ENCODE measurements at places on chromosomes 1 and 21.

GRCh38 chr21:15688809-15689208 is 41.0 kb upstream of the USP25 start:
- DNase-seq, result no peak

GRCh38 chr1:89896105-89896942 is 75.5 kb downstream of the LRRC8D start:
- no peak for DNase-seq

GRCh38 chr1:157490467-157491165 is 61.7 kb downstream of the FCRL5 start:
- DNase-seq, result peak; percentile 40

DNA sequence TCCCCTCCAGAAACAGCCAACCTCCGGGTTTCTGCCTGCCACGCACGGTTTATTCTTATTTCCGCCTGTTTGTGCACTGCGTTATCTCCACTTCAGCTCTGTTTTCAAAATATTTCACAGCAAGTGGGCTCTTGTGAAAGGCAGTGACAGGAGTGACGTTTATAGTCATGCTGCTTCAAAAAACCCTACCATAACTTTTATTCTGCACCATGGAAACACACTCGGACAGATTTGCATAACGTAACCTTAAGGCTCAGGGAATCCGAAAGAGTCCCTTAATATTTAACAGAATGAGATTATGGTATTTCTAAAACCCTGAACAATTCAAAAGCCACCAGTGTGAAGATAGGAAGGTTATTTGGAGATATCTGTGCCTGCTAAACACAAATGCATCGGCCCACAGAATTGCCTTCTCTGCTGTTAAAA is 782 bp upstream of the SDE2 start:
- peak; percentile 54 for DNase-seq

DNA sequence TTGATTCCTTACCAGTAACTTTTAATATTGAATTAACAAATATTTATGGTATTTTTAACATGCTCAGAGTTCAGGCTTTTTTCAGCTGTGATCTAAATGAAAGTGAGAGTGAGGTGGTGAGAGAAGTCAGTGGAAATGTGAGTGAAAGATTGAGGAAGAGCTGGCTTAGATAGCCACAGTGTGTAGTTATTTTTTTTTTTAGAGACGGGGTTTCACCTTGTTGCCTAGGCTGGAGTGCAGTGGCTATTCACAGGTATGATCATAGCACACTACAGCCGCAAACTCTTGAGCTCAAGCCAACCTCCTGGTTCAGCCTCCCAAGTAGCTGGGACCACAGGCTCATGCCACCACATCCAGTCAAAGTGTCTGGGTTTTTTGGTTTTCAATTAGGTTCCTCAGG is 10.9 kb downstream of the RNF11 start:
- DNase-seq, result no peak

GRCh38 chr1:226708967-226709396 is 30.1 kb downstream of the ITPKB start:
- no peak for DNase-seq

DNA sequence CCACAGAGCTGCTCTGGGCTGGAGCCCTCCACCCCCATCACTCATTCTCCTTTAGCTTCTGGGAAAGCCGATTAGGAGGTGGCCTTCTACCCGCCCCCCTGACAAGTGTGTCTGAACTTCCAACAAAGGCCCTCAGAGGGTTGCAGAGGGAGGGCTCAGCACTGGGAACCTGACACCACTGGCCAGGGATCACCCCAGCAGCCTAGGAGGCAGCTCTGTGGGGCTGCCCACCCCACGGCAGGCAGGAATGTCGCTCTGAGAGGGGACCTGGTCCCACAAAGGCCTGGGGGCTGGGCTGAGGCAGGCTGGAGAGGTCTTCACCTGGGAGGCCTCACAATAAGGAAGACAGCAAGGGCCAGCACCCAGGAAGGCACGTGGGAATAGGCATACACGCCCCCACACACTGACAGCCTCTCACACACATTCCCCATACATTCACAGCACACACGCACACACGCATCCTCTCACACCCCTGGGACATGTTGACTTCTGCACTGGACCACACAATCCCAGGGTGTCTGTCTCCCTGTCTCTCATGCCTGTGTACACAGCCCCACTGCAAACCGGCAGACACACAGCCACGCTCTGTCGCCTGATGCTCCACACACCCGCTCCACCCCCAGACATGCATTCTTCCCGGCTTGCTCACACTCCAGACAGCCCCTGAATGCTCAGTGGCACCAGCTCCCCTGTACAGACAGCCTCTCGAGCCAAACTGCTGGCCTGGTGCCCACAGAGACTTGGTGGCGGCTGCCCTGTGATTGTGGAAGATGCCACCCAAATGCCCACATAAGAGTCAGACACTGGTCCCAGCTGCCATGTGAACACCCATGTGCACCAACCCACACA is 30.7 kb downstream of the DMBX1 start:
- no peak for DNase-seq

- no peak for DNase-seq
Observed at GRCh38 chr1:9731051-9731537, 79.6 kb downstream of the PIK3CD start.

DNA sequence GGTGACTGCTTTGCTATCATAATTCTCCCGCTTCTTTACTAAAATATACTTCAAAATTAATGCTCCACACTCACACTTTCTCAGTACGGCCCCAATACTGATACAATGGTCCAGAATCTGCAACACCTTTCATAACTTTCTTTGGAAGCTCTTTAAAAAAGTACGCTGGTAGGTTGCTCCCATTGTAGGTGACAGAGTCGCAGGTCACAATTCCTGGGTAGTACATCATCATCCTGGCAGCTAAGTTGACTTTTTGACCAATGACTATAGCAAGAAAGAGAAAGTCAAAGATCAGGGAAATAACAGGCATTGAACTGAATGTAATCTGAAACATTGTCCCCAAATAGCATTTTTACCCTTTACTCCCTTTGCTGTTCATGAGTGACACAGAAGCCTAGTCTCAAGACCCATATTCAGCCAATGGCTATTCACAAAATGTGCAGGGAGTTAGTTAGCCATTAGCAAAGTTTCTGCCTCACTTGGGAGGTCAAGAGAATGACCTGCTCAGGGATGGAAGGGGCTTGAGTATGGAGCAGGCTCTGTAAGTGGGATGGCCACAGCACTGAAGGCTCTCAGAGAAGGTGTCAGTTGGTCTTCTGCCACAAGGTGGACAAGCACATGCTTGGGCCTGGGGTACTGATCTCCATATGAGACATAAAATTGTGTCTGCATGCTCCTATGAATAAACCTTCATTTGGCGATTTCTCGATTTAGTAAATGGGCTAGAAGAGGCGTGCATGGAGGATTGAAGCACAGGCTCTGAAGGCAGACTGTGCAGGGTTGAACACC is 35.4 kb downstream of the ADCY10 start:
- DNase-seq, result no peak

GRCh38 chr1:70092526-70092925 is 112.9 kb downstream of the LRRC40 start:
- DNase-seq, result no peak

DNA sequence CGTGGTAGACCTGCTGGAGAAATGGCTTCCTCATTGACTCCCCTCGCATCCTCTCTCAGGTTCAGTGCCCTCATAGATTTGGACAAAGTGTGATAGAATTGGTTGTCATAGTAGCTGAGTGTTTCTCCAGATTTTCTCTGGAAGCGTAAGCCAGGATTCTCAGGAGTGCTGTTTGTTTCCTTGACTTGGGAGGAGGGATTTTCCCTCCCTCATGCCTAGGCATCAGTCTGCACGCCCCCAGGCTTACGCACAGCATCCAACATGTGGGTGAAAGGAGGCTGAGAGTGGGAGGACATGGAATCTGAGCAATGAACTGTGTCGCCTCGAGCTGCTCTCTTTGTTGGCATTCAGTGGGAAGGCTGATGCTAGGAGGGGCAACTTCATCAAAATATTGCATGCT is 503.5 kb downstream of the LTN1 start:
- DNase-seq, result no peak

GRCh38 chr21:32173121-32173724 is 105.6 kb downstream of the MIS18A start:
- DNase-seq, result no peak

DNA sequence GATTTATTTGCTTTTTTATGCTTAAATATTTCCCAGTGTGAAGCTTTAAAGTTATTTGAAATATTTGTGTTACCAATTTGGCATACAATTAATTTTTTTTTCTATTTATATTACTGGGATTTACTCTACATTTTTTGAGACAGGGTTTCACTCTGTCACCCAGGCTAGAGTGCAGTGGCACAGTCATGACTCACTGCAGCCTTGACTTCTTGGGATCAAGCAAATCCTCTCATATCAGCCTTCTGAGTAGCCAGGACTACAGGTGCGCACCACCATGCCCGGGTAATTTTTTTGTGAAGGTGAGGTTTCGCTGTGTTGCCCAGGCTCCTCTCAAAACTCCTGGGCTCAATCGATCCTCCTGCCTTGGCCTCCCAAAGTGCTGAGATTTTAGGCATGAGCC is 39.5 kb downstream of the BACH1 start:
- no peak for DNase-seq

DNA sequence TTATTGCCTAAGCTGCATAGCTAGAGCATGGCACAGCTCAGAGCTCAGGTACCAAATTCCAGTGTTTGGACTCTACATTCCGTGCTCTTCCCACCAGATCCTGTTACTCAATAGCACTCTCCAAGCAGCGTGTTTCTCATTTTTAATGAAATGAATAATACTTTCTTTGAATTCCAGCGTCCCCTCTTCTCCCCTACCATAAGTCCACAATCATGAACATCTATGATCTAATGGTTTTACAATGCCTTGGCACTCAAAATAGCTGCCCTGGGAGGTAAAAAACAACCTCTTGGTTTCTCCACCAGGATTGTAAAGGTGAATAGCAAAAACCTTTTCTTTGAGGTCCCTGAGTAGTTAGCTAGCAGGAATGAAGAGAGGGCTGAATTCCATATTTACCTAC is 480.0 kb upstream of the PKN2 start:
- no peak for DNase-seq

GRCh38 chr1:87644579-87645190 is 316.0 kb downstream of the LMO4 start:
- DNase-seq, result no peak

DNA sequence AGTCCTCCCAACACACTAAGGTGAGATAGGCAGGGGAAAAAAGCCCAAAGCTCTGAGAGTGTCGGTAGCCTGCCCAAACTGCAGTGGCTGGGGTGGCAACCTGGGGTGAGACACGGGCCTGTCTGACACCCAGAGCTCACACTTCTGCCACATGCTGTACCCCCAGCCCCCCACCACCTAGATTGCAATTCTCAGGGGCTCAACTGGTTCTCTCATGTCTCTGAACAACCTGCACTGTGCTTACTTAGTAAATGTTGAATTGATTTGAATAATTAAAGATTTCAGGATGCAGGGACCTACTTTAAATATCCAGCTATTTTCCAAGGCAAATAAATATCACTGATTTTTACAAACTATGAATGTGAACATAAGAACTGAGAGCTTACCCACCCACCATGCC is 115.5 kb downstream of the EDEM3 start:
- no peak for DNase-seq

GRCh38 chr1:59568158-59568935 is 246.4 kb upstream of the HOOK1 start:
- DNase-seq, result no peak

GRCh38 chr1:220573836-220574235 is 45.9 kb downstream of the MARK1 start:
- no peak for DNase-seq

DNA sequence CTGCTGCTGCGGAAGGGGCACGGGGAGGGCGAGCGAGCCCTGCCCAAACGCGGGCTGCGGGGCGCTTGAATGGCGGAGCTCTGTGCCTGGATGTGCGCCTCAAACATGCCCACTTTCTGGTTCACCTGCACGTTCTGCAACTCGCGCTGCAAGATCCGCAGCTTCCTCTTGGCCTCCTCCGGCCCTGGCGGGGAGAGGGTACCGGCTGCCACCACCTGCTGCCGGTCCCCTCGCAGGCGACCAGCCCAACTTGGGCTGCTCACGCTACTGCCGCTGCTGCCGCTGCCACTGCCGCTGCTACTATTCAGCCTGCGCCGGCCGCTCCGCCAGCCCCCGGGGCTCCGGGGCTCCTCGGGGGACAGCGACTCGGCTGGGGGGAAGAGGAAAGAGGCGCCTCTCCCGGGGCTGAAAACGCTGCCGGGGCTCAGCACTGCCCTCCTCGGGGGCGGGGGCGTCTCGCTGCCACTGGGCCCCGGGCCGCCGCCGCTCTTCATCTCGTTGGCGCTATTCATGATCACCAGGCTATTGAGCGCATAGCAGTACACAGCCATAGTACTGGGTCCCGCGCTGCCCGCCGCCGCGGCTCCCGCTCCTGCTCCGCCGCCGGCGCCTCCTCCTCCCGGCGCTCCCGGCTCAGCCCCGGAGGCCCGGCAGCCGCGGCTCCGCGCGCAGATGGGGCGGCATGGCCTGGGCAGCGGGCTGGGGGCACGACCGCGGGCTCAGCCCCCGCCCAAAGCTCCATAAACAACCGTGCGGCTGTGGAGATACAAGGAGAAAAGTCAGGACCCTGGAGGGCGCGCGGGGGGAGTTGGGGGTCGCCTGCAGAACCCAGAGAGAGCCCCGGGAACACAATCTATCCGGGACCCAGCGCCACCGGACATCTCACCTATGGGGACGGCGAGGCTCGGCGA is 1.9 kb downstream of the ITPKB start:
- peak; percentile 62 for DNase-seq

DNA sequence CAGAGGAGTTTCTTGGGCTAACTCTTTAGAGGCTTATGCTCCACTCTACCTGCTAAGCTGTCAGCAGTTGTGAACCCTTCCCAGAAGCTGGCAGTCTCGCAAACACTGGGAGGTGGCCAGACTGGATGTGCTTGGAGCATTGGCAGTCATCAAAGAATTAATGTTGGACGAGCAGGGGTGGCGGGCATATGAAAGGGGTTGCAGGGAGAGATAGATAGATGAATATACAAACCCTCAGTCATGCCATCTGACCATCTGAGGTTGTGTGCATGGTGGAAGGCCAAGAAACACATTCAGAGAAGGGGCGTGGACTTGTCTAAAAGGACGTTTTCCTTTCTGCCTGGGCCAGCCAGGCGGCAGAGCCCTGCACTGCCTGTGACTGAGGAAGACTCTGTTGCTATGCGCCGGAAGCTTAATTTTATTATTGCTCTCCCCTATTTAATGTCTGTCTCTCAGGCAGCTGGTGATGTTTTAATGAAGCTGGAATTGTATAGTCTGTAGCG is 164.4 kb downstream of the PBX1 start:
- no peak for DNase-seq

- DNase-seq, result no peak
Observed at GRCh38 chr1:196651637-196652215, at the start of gene CFH. TSS of gene CFH (plus strand) at chr1:196652043. CDS start at chr1:196652118, 75 bp downstream.

DNA sequence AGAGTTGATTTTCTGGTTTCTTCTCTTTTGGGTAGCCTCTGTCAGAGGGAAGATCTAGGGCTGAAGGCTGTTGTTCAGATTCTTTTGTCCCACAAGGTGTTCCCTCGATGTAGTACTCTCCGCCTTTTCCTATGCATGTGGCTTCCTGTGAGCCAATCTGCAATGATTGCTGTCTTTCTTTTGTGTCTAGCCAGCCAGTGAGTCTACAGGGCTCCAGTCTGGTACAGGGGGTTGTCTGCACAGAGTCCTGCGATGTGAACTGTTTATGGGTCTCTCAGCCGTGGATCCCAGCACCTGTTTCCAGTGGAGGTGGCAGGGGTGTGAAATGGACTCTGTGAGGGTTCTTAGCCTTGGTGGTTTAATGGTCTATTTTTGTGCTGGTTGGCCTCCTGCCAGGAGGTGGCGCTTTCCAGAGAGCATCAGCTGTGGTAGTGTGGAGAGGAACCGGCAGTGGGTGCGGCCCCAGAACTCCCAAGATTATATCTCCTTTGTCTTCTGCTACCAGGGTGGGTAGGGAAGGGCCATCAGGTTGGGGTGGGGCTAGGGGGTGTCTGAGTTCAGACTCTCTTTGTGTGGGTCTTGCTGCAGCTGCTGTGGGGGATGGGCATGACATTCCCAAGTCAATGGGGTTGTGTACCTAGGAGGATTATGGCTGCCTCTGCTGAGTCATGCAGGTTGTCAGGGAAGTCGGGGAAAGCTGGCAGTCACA is 81.3 kb upstream of the C21orf91 start:
- no peak for DNase-seq

All from effector memory CD8-positive, alpha-beta T cell (primary cell).